ENCODE measurements at places on chromosomes 7 and 10. TPM values are rescaled to one million over a fixed set of nuclear protein-coding genes. Genes with fewer than 3 reads are reported as not detected.

Gene ANKRD61
- total RNA-seq, result not detected

Gene FRAT1
- total RNA-seq, result 5.2 TPM

- H3K27ac ChIP-seq, result no peak overlapping the region
- H3K4me3 ChIP-seq, result no peak overlapping the region
- H3K27me3 ChIP-seq, result no peaks in the 10 kb centered on the region
- H3K36me3 ChIP-seq, result no peaks in the 10 kb centered on the region
Observed at GRCh38 chr10:125521721-125522680, 161.0 kb downstream of the TEX36 start.

GRCh38 chr10:66747451-66747850 lies 178.4 kb upstream of the LRRTM3 start:
- H3K4me3 ChIP-seq, result no peak overlapping the region
- H3K36me3 ChIP-seq, result no peaks in the 10 kb centered on the region
- no peaks in the 10 kb centered on the region for H3K27me3 ChIP-seq
- H3K27ac ChIP-seq, result no peak overlapping the region
- H3K4me1 ChIP-seq, result no peaks in the 10 kb centered on the region

- H3K27ac ChIP-seq, result no peak overlapping the region
- no peaks in the 10 kb centered on the region for H3K4me1 ChIP-seq
- no peak overlapping the region for H3K4me3 ChIP-seq
- no peaks in the 10 kb centered on the region for H3K36me3 ChIP-seq
- DNase-seq, result no peak
Observed at GRCh38 chr7:34452363-34452762, 205.7 kb upstream of the NPSR1 start.

GRCh38 chr7:96691702-96692101 lies 17.9 kb downstream of the SEM1 start:
- no peaks in the 10 kb centered on the region for H3K27me3 ChIP-seq
- peaks cover 2% of the 10 kb centered on the region for H3K4me1 ChIP-seq
- no peak overlapping the region for H3K4me3 ChIP-seq
- peaks cover 31% of the 10 kb centered on the region for H3K36me3 ChIP-seq
- H3K27ac ChIP-seq, result no peak overlapping the region

DNA sequence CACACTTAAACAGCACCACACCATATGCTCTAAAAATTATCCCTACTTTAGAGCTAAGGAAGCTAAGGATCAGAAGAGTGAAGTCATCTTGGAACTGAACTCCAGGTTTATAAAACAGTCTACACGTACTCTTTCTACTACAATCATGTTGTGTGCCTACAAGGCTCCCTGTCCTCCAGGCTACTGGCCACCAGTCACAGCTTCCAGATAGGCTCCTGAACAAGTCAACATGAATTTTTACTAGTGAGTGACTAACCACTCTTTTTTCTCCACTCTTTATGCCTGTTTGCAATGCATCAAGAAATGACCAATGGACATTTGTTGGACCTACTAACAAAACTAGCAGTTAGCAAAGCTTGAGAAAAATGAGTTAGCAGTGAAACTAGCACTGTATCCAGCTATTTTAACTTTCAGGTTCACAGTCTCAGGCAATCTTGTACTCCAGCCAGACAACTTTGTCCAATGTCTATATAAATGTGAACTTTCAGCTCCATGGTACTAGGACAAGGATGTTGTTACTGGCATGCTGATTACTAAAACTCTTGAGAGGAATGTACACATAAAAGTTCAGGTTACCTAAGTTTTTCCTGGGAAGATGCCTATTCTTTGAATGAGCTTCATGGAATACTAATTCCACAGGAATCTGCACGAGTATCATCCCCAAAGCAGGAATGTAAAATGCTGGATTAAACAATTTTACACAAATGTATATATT lies 180.0 kb downstream of the BTAF1 start:
- H3K27me3 ChIP-seq, result no peaks in the 10 kb centered on the region
- peaks cover 25% of the 10 kb centered on the region for H3K4me1 ChIP-seq
- no peak for DNase-seq
- H3K36me3 ChIP-seq, result no peaks in the 10 kb centered on the region

- H3K4me3 ChIP-seq, result no peak overlapping the region
- H3K27me3 ChIP-seq, result no peaks in the 10 kb centered on the region
- no peak overlapping the region for H3K27ac ChIP-seq
- H3K4me1 ChIP-seq, result no peaks in the 10 kb centered on the region
Observed at GRCh38 chr10:85618841-85619240, 747.8 kb downstream of the GRID1 start.

- H3K4me1 ChIP-seq, result no peaks in the 10 kb centered on the region
- no peaks in the 10 kb centered on the region for H3K27me3 ChIP-seq
- H3K27ac ChIP-seq, result no peak overlapping the region
- no peaks in the 10 kb centered on the region for H3K36me3 ChIP-seq
Observed at GRCh38 chr10:36819781-36820180, 305.6 kb upstream of the ANKRD30A start.

DNA sequence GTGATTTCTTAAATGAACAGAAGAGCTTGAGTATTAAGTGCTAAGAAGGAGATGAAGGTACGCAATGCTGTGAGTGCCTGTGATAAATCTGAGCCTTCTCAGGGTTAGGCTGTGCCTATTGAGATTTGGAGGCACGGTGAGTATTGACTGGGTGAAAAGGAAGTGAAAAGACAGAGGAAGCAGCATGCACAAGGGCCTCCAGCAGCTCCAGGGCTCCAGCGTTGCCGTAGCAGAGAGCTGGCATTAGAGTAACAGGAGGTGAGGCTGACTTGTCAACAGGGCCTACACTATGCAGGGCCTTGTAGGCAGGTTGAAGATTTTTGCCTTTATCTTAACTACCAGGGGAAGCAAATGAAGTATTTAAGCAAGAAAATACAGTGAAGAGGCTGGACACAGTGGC lies 54.1 kb upstream of the PDCD4 start:
- peak overlapping the region; percentile 37 for H3K27ac ChIP-seq
- H3K4me1 ChIP-seq, result peaks cover 29% of the 10 kb centered on the region
- no peaks in the 10 kb centered on the region for H3K36me3 ChIP-seq
- DNase-seq, result peak; percentile 35
- H3K4me3 ChIP-seq, result no peak overlapping the region
- no peaks in the 10 kb centered on the region for H3K27me3 ChIP-seq

Data from ascending aorta (tissue), 2 donors.